ENCODE measurements at places on chromosomes 6 and 20.

GRCh38 chr6:18845896-18846295 lies 458.7 kb downstream of the RNF144B start:
- DNase-seq = no peak

DNA sequence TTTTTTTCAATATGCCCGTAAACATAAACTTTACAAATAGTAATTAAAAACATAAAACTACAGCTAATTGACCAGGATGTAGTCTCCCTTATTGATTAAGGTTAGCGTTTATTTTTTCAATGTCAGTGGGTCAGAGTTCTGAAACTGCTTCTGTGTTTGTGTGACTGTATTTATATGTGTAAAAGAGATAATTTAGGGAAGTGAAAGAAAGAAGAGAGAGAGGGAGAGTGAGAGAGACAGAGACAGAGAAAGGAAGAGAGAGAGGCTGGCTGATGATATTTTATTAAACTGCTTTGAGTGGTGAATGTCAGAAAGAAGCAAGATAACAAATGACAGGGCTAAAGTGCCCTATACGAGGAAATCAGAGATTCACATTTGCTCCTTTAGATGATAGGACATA lies 266.1 kb upstream of the PTCHD4 start:
- no peak for DNase-seq

DNA sequence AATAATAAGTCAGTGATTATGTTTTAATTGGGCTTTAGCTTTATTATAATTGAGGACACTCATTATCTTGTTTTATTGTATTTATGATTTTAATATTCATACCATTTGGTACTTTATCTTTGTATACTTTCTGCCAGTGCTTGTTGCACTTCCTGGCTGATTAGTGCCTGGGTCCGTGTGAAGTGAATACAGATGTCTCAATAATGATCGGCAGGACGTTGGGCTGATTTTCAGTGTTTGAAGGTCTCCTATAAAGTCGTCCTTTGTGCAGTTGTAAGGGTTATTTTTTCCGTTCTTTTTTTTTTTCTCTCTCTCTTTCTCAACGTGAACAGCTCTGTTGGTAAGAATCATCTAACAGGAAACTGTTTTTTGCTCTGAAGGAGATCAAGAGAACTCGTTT lies 450.0 kb upstream of the POU3F2 start:
- DNase-seq = no peak

GRCh38 chr20:56032251-56032650 lies 26.9 kb upstream of the CBLN4 start:
- DNase-seq = no peak

GRCh38 chr20:35199740-35200139 lies 26.8 kb upstream of the MMP24 start:
- DNase-seq = no peak

DNA sequence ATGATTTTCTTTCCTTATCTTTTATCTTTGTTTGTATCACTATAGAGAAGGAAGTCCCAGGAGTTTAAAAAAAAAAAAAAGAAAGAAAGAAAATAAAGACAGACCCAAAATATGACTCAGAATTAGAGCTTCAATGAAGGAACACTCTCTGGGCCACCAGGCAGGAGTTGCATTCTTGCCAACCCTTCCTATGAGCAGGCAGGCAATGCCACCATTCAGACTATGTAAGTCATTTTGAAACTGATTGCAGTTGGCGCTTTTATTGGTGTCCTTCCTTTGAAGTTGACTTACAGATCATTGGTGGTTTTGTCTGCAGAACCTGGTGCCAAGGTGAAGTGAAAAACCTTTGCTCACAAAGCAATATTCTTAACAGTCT lies 50.3 kb downstream of the MYB start:
- DNase-seq = no peak

DNA sequence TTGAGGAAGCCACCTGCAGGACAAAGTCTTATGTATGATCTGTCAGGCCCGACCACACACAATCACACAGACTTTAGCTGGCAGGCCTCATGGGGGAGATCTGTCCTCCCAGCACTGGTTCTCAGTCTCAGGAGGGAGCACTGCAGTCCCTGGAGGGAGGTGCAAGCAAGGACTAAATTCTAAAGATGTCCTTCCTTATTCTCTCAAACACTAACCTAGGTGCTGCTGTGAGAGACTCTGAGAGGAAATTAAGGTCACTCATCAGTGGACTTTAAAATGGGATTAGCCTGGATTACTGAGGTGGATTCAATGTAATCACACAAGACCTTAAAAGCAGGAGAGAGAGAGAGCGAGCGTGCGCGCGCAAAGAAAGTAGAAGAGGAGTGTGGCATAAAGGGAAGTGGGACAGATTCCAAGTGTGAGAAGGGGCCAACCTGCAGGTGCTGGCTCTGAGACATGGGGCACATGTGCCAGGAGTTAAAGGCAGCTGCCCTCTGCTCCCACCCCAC lies 14.3 kb downstream of the GLO1 start:
- peak; percentile 30 for DNase-seq

DNA sequence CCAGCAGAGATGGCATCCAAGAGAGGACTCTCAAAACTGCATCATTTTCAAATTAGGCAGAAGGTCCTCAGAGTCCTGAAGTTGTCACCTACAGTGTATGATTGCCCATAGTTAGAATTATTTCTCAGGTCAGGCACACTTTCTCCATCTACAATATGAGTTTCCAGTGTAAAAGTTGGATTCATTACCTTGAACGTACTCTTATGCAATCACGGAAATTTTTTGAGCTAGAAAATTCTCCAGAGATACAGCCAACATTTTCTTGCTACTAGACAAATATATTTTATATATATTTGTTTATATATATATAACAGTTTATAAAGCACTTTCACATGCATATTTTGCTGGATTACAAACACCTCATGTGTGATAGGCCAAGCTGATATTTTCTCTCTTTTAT lies 29.4 kb upstream of the SERPINB1 start:
- no peak for DNase-seq

Data from GM20000 (cell line).